ENCODE measurements at places on chromosomes 1 and 21.

DNA sequence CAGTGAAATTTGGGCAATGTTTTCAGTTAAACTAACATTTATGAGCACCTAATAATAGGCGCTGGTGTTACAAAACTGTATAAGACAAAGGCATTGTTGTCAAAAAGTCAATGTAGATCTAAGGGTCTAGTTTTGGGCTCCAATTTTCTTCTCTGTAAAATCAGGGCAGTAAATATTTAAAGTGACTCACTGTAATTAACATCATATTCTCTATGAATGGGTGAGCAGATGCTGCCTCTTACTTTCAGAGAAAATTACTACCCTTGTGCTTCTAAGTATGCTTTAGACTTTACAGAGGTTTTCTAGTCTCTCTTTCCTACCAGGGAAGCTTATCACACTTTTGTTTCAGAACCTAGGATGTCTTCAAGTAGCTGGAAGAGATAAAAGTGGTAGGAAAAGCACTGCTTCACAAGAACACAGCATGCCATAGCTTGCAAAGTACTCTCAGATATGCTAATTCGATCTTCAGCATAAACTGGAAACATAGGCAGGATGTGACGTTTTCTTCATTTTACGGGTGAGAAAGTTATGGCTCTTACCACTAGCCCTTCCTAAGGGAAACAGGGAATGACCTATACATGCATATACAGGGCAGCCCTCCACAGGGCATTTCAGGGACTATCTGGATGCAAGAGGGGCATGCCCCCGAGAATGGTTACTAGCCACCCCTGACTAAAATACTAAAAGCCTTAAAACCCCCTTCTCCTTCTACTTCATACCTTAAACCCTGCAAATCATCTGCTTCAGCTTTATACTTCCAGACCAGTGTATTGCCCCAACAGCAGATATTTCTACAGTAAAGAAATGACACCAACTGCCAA, 2.6 kb downstream of the C1orf116 start:
- DNase-seq = no peak

GRCh38 chr1:172843444-172843843, 184.5 kb downstream of the FASLG start:
- no peak for DNase-seq

GRCh38 chr1:60149251-60149650, 75.7 kb upstream of the C1orf87 start:
- DNase-seq = no peak

GRCh38 chr21:38243732-38244406, 12.9 kb upstream of the KCNJ15 start:
- DNase-seq = no peak

DNA sequence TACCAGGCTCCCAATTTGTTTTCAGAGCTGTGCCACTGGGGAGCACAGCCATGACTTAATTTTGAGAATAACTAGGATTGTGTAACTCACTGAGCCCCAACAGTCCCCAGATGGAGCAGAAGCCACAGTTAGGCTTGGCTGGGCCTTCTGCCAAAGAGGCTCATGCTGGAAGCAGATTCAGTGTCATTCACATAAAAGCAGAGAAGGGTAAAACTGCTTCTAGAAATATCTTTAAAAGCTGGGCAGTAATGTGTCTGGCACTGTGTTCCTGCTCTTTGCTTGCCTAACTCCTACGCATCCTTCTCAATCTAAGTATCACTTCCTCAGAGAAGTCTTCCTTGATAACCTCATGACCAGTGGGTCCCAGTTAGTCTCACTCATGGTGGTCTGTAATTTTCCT, 20.3 kb downstream of the STK40 start:
- no peak for DNase-seq

DNA sequence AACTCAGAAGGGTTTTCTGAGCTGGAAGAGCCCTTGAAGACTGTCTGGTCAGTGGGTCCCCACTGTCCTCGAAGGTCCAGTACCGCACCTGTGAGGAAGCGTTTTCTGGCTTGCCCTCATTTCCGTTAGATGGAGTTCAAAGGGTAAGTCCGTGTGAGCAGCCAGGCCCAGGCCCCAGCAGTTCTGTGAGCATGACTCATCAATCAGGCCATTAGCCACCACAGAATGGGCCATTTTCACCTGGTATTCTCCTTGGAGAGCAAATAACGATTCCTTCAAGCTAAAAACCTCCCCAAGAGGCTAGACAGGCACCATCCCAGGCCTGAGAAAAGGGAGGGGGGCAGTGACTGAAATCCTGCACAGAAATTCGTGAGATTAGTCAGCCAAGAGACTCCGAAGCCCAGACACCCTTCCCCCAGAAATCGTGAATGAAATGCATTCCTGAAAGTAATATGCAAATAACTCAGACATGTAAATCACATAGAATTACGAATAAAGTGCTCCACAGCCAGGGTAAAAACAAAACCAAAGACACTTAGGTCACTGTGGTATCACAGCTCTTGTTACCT, 66.0 kb downstream of the BCAR3 start:
- DNase-seq = peak; percentile 58

DNA sequence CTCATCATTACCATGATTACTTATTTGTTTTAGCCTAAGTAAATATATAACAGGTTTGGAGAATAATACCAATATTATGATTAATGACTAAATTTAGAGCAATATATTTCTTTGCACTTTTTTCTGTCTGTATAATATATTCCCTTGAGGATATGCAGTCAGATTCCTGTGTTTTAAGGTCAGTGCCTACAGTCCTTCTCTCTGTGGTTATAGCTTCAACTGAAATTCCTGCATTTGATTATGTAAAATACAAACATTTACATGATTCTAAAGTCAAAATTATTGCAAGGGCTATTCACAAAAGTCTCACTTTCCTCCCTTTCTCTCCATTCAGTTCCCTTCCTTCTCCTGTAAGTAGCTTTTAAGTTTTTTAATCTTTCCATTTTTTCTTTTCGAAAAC, 142.9 kb upstream of the COL6A1 start:
- DNase-seq = no peak

GRCh38 chr1:156492013-156492590, 8.5 kb downstream of the MEF2D start:
- no peak for DNase-seq

DNA sequence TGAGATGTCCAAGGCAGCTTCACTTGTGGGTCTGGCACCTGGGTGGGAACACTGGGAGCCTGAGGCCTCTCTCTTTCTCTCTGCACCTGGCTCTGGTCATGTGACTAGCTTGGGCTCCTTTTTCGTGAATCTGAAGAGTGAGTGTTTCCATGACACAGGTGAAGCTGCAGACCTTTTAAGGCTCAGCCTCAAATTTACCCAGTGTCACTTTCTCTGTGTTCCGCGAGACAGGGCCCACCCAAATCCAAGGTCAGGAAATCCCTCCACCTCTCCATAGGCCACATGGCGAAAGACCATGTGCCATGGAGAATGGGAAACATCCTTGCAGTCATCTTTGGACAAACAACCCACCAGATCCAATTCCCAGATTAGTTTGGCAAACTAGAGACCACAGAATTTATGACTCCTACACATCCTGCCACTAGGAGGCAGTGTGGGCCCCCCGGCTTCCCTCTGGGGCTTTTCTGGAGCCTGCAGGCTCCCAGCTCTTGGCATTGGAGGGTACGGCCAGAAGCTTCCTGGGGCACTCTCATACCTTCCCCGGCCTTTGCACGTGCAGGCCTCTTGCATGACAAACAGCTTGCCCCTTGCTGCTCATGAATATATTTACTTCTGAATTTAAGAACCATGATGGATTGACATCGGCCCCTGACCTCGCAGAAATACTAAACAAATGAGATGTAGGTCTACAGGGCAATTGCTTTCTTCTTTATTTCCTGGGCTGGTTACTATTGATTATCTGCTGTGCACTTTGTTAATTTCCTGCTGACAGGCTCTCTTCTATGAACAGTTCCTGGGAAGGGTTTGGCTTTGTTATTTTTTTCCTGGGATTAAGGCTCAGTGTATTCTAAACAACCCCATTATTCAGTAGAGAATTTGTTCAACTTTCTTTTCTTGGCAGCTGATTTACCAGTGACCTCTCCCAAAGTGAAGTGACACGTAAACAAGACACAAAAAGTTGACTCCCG, 180.7 kb downstream of the KAZN start:
- peak; percentile 10 for DNase-seq

- DNase-seq = no peak
These were observed 606.3 kb downstream of the NUF2 start for GRCh38 chr1:163928069-163928468.

- no peak for DNase-seq
These were observed 860.8 kb upstream of the B3GALT2 start for GRCh38 chr1:194047206-194047605.

GRCh38 chr1:220979371-220979770, 100.1 kb downstream of the HLX start:
- DNase-seq = no peak

- DNase-seq = no peak
These were observed 2.8 kb upstream of the ENAH start for GRCh38 chr1:225655509-225656258.

- no peak for DNase-seq
These were observed 74.7 kb downstream of the LHX8 start for GRCh38 chr1:75208862-75209261.

GRCh38 chr1:22709227-22709626, 1.4 kb upstream of the EPHB2 start:
- no peak for DNase-seq

GRCh38 chr1:91798241-91798648, 87.7 kb downstream of the TGFBR3 start:
- DNase-seq = no peak

- no peak for DNase-seq
These were observed 433.2 kb upstream of the DEPDC1 start for GRCh38 chr1:68930101-68930500.

GRCh38 chr1:70440642-70441391, 29.7 kb downstream of the CTH start:
- no peak for DNase-seq

DNA sequence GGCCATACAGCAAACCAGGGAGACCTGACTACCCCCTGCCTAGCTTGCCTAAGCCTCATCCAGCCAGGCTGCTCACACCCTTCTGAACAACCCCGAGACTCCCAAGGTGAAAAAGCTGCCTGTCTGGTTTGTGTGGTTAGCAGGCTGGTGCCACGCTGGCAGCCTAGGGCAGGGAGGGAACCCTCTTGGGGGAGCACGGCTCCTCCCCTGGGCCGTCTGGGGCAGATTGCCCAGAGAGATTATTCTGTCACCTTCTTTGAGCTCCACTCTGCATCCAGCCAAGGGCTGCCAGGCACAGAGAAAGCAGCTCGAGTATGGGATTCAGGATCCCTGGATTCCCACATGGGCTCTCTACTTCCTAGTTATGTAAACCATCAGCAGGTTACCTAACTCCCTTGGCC, 27.5 kb upstream of the TCEA3 start:
- DNase-seq = no peak

DNA sequence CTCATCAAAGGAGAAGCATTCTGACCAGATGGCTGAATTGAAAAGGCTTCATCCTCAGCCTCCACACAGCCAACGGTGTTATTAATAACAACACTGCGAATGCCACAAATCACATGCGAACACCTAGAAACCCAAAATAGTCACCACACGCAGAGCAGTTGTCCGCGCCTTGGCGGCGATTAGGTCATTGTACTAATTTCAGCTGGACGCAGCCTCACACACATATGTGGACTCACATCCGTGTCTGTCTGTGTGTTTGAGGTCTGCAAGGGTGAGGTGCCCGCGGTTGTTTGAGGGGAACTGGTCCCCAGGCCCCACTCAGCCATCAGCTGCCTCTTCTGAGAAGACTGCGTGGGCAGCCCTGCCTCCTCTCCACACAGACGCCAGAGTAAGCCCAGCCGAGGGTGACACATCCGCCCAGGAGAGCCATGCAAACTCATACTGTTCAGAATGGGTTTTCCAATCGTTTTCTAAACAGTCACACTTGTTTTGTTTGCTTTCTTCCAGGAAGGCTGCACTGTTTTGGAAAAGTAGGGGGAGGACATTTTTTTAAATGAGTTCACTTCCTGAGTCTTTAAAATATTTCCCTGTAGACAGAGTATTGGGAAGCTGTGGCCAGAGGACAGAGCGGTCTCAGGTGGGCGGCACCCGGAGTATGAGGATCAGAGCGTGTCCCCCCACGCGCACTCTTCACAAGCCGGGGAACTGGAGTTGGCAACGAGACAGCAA, 53.4 kb downstream of the TOMM20 start:
- DNase-seq = peak; percentile 78

DNA sequence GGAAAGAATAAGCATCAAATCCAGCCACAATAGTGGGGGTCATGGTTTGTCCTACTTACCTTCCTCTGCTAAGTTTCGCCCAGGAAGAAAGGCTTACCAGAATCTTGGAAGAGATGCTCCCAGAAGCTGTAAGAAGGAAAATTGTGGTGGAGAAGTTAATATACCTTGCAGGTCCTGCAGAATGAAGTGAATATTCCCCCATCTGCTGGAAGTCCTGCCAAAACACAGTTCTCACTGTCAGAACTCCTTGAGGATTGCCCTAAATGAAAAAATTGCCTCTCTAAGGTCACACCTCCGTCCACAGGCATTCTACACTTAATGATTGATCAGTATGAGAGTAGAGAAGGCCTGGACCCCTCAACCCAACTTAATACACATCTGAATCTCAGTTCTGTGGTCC, 78.4 kb upstream of the RGS21 start:
- DNase-seq = no peak

GRCh38 chr1:201759194-201759815, 69.7 kb upstream of the IPO9 start:
- no peak for DNase-seq

- DNase-seq = no peak
These were observed 263.6 kb upstream of the USP24 start for GRCh38 chr1:55478742-55479141.

- DNase-seq = no peak
These were observed 92.9 kb upstream of the NEGR1 start for GRCh38 chr1:72375226-72375625.

GRCh38 chr1:199723250-199723956, 304.1 kb upstream of the NR5A2 start:
- DNase-seq = no peak

DNA sequence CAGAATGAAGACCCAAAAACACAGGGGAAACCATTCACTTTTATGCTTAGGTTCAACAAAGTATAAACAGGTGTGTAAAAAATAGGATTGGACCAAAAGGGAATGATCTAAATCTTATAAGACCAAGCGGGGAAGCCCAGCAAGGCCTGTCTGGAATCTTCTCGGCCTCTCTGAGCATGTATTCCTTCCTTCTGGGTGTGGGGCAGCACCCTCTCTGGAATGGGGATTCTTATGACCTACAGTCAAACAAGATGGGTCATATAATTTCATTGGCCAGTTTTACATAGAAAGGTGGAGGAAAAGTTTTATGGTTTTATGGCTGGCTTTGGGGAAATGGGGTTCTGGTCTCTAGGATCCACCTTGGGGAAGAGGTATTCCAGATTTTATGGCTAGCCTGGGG, 11.2 kb downstream of the KCNK1 start:
- no peak for DNase-seq

GRCh38 chr1:89917353-89917752, 77.6 kb upstream of the ZNF326 start:
- no peak for DNase-seq

All from activated naive CD8-positive, alpha-beta T cell treated with anti-CD3 and anti-CD28 coated beads for 36 hours (primary cell).